ENCODE measurements at places on chromosomes 13 and 19.

DNA sequence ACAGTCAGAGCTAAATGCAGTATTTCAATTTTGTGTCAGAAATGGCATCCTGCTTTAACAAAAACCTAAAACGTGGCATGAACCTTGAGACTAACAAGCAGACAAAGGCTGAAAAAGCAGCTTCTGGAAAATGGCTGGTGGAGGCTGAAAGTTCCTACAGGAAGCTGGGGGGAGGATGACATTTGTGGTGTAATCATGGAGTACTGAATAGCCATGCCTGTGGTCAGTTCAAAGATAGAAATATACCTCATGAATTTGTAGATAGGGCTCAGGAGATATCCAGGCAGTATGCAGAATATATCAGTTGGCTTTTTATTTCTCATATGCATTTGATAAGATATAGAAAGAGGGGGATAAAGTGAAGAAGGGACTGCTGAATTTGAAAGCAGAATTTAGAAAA lies 181.7 kb downstream of the UQCRFS1 start:
- no peak for DNase-seq

DNA sequence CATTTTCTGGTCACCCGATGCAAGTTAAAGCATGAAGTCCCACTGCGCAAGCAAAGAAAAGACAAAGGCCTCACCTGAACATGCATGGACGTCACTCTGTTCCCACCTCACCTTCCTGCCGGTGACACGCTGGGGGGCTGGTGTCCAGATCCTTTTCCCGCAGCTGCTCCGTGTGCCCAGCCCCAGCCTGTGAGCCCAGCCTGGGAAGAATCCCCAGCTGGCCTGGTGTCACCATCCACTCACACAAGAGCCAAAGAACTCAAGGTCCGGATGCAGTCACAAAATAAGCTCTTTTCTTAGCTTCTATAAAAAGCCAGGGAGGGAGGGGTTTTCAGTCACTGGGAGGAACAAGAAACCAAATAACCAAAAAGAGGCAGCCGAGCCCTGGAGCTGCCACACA lies 249.9 kb downstream of the COL4A1 start:
- DNase-seq, result no peak

DNA sequence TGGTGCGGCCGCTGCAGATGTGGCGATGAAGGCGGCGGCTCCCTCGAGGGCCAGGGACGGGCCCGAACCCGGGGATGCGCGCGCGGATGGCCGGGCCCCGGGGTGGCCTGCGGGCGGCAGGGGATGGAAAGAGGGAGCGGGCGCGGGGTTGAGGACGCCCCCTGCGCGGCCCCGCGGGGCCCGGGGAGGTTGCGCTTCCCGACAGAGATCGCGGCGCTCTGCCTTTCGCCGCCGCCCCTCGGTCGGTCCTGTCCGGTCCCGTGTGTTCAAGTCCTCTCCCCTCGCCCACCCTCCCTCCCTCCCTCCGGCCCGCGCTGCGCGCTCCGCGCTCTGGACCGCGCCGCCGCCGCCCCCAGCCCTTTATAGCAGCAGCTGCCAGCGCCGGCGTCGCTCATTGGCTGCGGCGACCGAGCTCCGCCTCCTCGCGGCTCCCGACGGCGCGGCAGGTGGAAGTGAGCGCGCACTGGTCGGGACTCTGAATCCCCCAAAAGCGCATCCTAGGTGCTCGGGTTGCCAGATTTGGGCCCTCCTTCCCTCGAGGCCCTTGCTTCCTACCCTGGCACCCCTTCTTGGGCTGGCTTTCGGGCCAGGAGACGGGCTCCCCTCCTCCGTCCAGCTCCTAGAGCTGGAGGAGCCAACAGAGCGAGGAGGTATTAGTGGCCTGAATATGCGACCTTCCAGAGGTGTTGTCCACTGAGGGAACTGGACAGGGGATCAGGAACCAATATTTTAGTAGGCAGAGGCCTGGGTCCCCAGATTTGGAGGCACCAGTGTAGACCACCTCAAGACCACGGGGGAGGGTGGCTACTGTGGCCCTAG lies at the start of gene ELAVL3:
Gene ELAVL3 (minus strand): TSS at position 332 of the 819 bp plus-strand sequence. CDS start 438 bp downstream, outside the sequence.
- no peak for DNase-seq

DNA sequence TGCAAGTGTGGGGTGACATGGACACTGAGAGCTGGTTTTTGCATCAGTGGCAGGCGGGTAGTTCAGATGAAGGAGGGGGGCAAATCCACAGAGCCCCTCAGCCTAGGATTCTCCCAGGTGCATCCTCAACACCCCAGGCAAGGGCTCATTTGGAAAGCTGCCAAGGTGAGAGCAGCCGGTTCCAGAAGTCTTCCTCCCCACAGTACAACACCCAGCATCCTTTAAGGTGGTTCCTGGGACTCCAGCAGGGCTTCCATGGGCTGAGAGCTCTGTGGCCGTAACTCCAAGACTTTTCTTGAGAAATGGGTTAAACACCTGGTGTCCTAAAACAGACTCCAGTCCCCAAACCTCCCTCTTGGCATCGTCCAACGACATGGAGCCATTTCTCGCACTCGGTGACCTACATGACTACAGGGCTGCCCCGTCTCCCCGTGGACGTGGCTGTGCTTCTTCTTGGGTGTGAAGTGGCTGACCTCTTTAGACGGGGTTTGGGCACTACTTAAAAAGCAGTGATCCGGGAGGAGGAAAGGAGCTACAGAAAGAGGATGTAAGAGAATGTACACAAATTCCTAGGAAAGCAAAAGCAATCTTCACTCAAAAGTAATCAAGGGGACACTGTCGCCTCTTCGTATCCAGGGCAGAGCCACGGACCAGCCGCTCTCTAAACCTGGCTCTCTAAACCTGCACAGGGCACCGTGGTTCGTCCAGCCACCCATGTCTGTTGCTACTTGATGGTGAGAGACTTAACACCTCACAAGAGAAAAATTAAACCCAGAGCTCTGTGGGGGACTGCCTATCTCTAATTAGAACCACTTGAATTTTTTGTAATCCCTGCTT lies 25.5 kb downstream of the RANBP3 start:
- DNase-seq, result no peak

DNA sequence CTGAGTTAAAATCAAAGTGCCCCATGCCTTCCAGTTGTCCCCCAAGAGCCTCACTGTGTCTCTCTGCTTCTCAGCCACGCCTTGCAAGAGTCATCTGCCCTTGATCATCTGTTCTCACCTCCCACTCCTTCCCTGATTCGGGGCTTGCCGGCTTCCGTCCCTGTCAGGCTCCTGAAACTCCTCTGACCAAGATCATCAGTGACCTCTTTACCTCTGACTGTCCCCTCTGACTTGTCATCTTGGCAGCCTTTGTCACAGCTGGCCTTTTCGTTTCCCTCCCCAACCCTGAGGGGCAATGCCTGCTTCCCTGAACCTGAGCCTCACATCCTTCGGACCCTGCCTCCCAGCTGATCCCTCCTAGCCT lies 66.3 kb downstream of the MAP4K1 start:
- no peak for DNase-seq

DNA sequence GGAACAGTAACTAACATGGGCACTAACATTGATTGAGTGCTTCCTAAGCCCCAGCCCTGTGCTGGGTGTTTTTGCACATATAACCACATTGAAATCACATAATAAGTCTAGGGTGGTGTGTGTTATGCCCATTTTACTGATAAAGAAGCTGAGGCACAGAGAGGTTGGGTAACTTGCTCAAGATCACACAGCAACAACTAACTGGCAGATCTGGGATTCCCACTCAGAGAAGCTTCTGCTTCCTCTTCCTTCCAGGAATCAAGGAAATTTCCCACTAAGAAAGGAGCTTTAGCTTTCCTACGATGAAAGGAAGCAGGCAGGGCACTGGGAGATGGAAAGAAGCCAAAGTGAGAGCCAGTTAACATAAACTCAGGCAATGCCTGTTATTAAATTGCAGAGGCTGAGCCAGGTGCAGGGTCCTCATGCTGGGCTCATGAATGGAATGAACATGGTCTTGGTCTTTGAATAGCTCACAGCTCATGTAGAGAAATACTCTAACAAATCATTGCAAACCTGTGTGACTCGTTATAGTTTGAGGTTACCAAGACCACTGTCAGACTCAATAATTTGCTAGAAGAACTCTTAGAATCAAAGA lies 10.1 kb downstream of the SSC5D start:
- DNase-seq, result no peak

GRCh38 chr13:21106089-21106488 lies 44.7 kb upstream of the LATS2 start:
- no peak for DNase-seq

DNA sequence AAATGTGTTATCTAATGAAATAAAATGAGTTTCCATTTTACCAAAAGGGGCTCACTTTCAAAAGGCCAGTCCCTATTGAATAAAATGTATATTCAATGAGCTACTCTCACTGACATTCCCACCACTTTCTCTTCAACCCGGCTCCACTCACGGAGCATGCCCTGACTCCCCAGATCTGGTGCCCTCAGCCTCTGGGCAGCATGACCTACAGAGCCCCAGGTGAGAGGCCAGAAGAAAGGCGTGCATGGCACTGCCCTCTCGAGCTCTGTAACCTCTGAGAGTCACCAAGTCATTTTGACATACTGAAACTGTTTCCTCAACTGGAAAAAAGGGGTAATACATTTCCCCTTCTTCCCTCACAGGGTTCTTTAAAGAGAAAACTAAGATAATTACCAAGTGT lies 25.2 kb upstream of the SIAH3 start:
- no peak for DNase-seq

- no peak for DNase-seq
These were observed 755.6 kb upstream of the MIR17HG start for GRCh38 chr13:90591927-90592268.

GRCh38 chr13:96090240-96091101 lies 564 bp downstream of the HS6ST3 start:
- peak; percentile 35 for DNase-seq

DNA sequence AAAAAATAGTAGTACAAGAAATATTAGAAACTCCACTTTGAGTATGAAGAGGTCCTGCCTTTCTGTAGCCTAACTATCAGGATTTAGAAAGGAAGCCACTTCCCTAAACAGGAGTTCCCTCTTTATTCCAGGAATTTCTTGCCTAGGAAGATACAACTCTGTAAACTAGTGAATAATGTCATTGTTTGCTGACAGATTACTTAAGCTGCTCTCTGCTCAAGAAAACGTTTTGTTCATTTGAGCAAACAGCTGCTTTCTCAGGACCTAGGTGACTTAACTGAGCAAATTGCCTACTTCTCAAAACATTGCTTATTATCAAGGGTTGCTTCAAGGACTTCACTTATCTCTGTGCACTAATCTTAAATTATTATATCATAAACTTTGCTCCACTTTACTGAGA lies 1419.4 kb upstream of the SLC10A2 start:
- DNase-seq, result no peak

GRCh38 chr13:48403151-48403631 lies 9.7 kb downstream of the LPAR6 start:
- no peak for DNase-seq

GRCh38 chr19:16566161-16566560 lies 6.1 kb downstream of the SLC35E1 start:
- no peak for DNase-seq

DNA sequence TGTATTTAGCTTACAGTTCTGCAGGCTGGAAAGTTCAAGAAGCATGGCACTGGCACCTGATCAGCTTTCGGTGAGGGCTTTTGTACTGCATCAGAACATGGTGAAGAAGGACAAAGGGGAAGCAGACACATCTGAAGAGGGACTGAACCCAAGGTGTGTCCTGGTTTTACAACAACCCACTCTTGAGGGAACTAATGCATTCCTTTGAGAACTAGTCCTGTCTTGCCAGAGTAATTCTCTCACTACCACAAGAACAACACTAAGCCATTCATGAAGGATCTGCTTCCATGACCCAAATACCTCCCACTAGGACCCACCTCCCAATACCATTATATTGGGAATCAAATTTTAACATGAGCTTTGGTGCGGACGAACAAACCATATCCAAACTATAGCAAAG lies 93.6 kb downstream of the RFC3 start:
- no peak for DNase-seq

- no peak for DNase-seq
These were observed 34.5 kb upstream of the SMAD9 start for GRCh38 chr13:36954542-36954941.

GRCh38 chr19:38840583-38840968 lies 9.0 kb upstream of the ECH1 start:
- DNase-seq, result no peak

- DNase-seq, result no peak
These were observed 1.9 kb upstream of the GPI start for GRCh38 chr19:34363094-34363493.

DNA sequence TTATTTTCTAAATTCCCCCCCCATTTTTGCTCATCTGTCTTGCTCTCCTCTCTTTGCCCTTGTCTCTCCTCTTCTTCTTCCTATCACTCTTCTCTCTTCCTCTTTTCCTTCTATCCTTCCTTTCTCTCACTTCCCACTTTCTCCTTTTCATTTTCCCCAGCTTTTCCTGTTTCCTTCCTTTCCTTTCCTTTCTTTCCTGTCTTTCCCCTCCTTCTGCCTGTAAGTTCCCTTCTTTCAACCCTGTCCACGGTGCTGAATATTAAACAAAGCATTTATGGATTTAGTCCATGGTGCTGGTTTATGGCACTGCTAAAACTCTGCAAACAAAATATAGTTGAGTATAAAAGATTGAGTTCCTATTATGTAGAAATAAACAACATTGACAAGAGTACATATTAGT lies 27.6 kb downstream of the SCEL start:
- no peak for DNase-seq

GRCh38 chr19:42199440-42200115 lies 17.9 kb downstream of the DEDD2 start:
- no peak for DNase-seq

DNA sequence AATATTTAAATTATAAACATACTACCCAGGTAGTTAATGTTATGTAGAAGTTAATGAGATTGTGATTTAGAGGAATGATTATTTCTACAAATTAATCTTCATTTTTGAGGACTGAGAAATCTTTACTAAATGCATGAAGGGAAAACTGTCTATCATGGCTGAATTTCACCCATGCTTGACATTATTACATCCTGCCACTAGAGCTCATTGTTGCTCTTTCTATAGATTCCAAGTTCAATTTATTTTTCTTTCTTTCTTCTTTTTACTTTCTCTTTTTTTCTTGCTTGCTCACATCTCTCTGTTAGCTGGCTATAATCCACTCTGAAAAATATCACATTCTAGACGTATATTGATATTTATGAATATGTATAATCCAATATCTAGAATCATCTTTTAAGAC lies 505.0 kb upstream of the KLHL1 start:
- no peak for DNase-seq

DNA sequence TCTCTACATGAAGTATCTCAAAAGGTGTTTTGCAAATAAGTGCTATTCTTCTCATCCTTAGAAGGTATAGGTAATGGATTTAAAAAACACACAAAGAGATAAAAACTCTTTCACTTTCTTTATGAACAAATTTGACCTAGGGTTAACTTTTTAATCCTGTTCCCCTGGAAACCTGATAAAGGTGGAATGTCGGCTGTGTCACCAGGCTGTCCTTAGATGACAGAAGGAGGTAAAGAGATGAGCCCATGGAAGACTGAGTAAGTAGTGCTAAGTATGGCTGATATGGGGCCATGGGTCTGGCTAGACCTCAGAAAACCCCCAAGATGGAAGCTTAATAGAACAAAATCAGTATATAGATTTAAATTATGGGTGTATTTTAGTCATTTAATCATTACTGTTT lies 153.8 kb upstream of the LSM14A start:
- DNase-seq, result no peak
